ENCODE measurements at places on chromosomes 7 and 10.

DNA sequence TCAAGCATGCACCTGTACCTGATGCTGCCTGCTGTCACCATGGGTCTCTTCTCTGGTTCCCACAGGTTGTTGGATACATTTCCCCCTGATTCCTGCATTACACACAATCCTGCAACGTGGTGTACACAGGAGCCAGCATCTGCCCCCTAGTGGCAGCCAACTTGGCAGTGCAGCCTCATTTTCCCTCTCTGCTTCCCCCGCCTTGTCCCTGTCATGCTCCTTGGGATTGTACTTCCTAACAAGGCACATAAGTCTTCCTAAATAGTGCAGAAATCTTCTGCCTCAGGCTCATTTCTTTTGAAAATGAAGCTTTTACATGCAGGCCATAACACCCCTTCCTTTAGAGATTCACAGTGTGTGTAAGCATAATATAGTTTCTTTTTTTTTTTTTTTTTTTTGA lies 387.5 kb downstream of the CCSER2 start:
- no peak for DNase-seq

DNA sequence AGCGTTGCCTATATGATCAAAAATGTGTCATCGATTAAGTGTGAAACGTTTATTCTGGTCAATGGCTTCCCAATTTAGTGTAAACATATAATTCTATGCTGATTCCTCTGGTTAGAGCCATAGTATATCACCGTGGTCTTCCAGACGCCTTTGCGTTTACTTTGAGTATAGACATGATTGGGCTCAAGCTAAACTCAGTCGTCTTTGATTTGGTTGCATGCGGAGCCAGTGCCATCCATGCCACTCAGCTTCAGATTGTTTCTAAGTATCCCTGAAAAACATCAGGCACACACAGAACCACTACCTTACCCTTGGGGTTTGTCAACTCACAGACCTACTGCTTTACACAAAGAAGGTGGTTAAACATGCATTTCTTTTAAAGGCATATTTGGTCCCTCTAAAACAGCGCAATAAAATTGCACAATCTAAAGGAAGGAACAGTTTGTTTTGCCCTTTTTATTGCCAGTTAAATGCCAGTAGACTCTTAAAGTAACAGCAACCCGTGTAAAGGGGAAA lies 273.6 kb upstream of the KLF6 start:
- no peak for DNase-seq

- DNase-seq = no peak
Measured at GRCh38 chr7:44761207-44762161, 12.8 kb downstream of the ZMIZ2 start.

DNA sequence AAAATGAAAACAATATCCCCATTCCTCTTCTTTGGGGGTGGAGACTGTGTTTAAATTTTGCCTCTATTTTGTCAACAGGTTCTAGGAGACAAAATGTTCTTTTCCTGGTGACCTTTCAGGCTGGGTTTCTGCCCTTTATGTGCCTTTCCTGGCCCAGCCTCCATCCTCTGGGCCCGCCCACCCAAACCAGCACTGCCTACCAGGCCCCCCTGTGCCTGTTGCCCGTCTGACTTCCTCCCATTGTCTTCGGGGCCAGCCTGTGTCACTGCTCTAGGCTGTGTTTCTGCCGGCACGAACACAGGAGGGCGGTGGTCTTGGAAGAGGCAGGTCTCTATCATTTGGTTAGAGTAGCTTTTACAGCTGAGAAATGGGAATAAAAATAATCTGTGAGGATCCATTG lies 13.9 kb downstream of the TSPAN14 start:
- peak; percentile 20 for DNase-seq

- peak; percentile 7 for DNase-seq
Measured at GRCh38 chr7:158759245-158759614, 54.6 kb upstream of the NCAPG2 start.

GRCh38 chr7:45118889-45119331 lies 7.4 kb upstream of the TBRG4 start:
- no peak for DNase-seq

DNA sequence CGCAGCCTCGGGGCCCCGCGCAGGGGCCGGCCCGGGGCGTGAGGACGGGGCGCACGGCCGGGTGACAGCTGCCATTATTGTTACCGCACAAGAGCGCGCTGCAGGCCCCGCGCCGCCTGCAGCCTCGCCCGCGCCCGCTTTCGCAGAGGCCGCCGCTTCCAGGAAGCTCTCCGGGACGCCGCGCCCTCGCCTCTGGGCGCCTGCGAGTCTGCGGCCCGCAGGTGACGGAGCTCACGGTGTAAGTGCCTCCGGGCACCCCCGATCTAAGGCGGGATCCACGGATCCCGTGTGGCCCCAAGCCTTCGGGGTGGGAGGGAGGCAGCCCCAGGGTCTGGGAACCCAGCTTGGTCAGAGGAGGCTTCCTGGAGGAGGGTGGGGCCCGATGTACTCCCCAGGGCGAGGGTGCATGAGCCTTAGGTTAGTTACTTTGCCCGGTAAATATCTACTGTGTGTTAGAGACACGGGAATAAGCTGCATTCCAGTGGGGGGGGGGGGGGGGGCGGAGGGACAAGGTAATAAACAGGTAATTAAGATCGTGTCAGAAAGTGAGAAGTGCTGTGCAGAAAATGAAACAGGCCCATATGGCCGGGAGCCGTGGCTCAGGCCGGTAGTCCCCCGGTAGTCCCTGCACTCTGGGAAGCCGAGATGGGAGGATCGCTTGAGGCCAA lies 638 bp downstream of the IQCE start:
- peak; percentile 13 for DNase-seq

- peak; percentile 3 for DNase-seq
Measured at GRCh38 chr7:22723637-22724036, 3.4 kb upstream of the IL6 start.

DNA sequence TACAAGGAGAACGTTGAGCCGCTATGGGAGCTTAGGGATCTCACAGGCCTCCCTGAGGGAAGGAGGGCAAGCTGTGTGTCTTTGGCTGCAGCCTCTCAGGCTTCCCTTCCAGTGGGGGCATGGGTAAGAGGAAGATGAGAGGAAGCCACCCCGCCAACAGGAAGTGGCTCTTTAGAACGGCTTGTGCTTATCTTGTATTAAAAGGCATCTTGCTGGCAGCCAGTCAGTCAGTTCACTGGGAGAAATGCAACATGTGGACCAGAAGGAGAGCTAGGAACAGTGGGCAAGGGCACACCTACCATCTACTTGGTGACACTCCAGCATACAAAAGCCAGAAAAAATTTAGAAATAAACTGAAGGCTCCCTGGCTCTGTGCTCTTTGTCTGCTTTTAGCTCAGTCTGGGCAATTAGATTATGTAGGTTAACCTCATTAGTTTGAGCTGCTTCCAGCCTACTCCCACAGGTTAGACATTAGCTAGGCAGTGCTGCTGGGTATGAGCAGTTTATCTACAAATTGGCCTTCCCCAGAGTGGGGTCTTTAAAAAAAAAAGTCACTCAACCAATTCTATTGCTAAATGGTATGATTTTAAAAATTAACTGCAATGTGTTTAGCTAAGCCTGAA lies 595.9 kb downstream of the KCNMA1 start:
- DNase-seq = no peak

GRCh38 chr10:24883176-24883575 lies 69.2 kb downstream of the PRTFDC1 start:
- DNase-seq = no peak

GRCh38 chr7:139341776-139342226 lies 664 bp downstream of the FMC1 start:
- no peak for DNase-seq

DNA sequence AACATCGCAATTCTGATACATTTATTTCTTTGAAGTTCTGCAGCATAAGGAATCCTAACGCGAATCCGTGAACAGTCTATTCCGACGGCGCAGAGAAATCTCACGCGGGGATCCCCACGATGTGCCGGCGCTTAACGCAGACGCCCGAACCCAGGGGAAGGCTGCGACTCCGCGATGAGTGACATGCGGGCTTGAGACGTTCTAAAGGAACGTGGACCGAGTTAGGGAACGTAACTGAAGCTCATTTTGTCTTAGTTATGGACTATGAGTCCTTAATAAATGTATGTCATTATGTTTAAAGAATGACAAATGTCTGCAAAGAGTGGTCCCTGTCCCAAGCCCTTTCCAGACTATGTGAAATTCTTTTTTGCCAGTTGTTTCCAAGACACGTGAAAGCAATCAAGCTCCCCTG lies 995 bp upstream of the PARD3 start:
- no peak for DNase-seq

- peak; percentile 2 for DNase-seq
Measured at GRCh38 chr7:131400681-131401176, 73.1 kb downstream of the MKLN1 start.

DNA sequence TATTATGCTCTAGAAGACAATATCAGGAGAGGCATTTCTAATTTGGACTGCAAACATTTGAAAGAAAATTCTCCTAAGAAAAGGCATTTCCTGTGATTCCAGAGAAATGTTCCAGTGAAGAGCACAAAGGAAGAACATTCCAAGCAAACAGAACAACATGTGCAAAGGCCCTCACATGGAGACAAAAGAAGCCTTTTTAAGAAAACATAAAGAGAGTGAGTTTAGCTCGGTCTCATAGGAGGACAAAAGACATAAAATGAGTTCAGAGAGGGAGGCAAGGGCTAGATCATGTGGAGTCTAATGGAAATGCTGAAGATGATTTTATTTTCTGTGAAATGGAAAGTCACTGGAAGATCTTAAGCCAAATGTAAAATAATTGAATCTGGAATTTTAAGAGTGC lies 269.8 kb upstream of the HGF start:
- no peak for DNase-seq

- DNase-seq = no peak
Measured at GRCh38 chr7:129907122-129907736, 45.5 kb downstream of the UBE2H start.

DNA sequence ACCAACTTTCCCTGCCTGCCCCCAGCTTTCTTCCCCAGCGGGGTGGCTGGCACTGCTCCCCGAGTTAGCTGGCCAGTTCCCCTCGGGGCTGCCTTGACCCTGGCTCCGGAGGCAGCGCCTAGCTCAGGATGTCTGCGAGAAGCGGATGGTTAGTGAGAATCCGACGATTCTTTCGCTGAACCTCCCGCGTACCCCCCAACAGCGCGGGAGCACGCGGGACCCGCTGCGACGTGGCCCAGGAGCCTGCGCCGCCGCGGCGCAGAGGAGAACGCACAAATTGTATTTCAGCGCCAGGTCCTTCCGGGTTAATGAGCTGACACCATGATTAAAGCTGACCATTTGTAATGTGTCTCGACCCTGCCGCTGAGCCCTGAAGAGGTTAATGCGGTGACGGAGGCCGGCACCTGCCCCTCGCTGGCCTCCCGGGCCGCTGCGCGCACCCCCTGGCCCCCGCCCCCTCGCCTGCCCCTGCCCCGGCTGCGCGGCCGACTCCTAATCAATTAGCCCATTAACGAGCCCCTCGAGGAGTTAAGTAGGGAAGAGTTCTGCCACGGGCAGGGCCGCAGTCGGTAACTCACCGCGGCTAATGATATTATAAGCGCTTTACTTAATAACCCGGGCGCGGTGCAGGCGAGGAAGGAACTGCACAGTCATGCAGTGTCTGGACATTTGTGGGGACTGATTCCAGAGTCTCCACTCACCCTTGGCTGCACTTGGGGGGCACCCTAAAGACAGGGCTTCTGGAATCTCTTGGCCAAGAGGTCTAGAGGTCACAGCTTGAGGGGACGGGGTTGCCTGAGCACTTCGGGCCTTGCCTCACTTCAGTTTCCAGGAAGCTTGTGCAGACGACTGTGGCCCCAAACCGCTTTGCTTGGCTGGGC lies 1.7 kb upstream of the HMX2 start:
- DNase-seq = no peak

DNA sequence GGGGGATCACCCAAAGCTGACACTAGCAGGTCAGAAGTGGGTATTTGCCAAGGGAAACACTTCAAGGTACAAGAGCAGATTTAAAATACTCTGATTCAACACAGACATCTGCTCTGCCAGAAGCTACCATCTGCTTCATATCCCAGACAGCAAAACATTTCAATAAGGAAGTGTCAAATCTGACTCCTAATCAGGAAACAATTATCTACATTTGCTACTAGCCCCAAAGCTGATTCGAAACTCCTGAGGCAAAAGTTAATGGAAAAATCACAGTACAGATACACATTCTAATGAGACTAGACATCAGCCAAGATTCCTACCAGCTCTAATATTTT lies 48.9 kb downstream of the PARD3 start:
- DNase-seq = peak; percentile 52

DNA sequence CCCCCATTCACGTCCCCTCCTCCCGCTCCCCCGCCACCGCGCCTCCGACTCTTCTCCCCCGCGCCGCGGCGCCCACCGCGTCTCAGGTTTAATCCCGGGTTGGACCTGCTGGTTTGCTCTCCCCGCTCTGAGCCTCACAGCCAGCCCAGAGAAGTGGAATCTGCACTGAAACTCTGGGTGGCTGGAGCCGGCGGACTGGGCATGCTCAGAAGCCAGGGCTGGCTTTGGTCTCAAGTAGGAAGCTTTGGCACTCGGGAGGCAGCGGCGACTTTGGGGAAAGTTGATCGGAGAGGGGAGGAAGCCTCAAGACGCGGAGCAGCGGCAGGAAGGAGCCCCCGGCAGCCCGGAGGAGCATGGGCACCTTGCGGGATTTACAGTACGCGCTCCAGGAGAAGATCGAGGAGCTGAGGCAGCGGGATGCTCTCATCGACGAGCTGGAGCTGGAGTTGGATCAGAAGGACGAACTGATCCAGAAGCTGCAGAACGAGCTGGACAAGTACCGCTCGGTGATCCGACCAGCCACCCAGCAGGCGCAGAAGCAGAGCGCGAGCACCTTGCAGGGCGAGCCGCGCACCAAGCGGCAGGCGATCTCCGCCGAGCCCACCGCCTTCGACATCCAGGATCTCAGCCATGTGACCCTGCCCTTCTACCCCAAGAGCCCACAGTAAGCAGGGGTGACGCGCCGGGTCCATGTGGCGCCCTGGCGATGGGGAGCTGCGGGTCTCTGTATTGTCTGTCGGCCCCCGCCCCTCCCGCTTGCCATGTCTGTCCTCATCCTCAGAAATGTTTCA lies at the start of gene PRKG1:
PRKG1 (plus strand) TSS at position 250 of the 791 bp plus-strand sequence.
- DNase-seq = no peak

GRCh38 chr7:45066409-45066808 lies 22.4 kb downstream of the NACAD start:
- no peak for DNase-seq

DNA sequence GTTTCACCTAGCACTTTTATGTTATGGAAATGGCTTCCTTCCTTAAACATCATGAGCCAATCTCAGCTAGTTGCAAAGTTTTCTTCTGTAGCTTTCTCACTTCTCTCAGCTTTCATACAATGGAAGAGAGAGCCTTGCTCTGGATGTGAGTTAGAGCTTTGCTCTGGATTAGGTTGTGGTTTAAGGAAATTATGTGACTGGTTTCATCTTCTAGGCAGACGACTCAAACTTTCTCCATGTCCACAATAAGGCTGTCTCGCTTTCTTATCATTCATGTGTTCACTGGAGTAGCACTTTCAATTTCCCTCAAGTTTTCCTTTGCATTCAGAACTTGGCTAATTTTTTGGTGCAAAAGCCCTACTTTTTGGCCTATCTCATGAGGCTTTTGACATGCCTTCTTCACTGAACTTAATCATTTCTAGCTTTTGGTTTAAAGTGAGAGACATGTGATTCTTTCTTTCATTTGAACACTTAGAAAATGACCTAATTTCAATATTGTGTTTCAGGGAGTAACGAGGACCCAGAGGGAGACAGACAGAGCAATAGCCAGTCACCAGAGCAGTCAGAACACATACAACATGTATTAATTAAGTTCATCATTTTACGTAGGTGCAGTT lies 49.8 kb downstream of the CNOT4 start:
- no peak for DNase-seq

- no peak for DNase-seq
Measured at GRCh38 chr7:140915935-140916555, 8.7 kb downstream of the BRAF start.

GRCh38 chr7:30303312-30304039 lies 19.1 kb downstream of the ZNRF2 start:
- DNase-seq = no peak

- no peak for DNase-seq
Measured at GRCh38 chr7:55061726-55062499, 43.1 kb downstream of the EGFR start.

Measured in DMS153 (cell line).